ENCODE measurements at places on chromosomes 16 and 17.

- no peak for DNase-seq
These were observed 21.2 kb upstream of the ITGB3 start for GRCh38 chr17:47232465-47232864.

DNA sequence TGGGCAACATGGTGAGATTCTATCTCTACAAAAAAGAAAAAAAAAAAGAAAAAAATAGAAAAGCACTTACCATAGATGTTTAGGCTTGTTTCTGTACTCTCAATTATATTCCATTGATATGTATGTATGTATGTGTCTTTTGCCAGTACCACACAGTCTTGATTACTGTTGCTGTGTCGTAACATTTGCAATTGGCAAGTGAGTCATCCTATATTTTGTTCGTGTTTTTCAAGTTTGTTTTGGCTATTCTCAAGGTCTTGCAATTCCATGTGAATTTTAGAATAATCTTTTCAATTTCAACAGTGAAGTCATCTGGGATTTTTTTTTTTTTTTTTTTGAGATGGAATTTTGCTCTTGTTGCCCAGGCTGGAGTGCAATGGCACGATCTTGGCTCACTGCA lies 19.3 kb downstream of the SPECC1 start:
- DNase-seq: no peak

DNA sequence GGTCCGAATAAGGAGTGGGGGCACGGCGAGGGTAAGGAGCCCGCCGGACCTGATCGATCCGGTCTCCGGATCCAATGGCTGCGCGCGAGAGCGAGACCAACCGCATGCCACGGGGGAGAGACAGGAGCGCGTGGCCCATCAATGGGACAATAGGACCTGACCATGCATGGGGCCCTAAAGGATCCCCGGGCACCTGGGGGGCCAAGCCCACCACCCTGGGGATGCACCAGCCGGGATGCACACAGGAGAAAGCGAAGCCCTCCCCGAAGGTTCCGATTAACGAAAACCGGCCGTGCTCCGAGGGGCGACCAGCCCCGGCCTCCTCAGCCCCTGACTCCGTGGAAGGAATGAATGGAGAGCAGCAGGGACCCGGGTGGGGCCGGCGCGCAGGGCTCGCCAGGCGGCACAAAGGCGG lies 525 bp downstream of the JPT1 start:
- no peak for DNase-seq

DNA sequence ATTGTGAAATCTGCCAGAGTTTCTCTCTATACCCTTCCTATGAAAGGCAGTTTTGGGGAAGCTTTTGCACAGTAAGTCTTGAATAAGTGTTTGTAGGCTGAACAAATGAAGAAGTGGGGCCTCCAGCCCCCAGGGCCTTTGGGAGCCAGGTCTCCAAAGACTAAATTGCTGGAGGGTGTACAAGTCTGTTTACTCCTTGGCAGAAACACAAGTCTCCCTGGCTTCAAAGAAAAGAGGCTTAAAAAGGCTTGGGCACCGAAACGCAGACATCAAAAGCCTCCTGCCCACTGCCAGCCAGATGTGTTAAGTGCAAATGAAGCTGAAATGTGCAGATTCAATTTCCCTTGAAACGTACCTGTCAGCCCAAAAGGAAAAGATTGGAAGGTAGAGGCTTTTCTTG lies 146.3 kb downstream of the TMEM132E start:
- no peak for DNase-seq

DNA sequence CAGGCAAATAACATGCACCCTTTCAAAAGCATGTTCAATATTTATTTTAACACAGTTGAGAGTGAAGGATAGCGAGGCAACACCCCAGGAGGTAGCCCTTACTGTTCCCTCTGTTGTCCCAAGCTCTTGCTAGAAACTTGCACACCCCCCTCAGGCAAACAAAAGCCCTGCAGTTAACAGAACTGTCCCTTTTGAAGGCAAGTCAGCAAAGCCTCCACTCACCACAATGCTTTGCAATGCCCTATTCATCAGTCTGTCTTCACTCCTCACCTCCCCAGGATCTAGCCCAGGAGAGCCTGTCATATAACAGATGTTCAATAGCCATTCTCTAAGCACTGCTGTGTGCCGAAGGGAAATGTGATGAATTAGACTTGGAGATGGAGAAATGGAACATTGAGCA lies 3.5 kb upstream of the CNEP1R1 start:
- no peak for DNase-seq

GRCh38 chr17:7004398-7005253 lies 7.8 kb upstream of the RNASEK start:
- DNase-seq: no peak

- DNase-seq: no peak
These were observed 40.7 kb upstream of the ABCA10 start for GRCh38 chr17:69269131-69269998.

DNA sequence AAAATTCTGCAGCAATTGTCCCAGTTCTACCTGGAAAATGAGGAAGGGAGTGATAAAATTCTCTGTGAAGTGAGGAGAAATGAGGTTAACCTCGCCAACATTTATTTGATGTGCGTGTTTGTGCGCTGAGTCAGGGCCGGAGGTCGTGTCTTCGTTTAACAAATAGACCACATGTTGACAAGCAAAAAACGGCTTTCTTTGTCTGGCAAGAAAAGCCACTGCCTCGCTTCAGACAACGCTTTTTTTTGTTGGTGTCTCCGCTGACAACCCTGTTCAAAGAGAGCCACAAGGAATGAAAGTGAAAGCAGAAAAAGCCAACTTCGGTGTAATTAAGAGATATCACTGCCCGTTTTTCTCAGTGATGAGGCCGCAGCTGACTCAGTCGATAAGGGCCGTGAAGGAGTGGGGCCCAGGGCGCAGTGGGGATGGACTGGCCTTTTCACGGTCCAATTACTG lies 510.6 kb downstream of the CDH13 start:
- DNase-seq: no peak

DNA sequence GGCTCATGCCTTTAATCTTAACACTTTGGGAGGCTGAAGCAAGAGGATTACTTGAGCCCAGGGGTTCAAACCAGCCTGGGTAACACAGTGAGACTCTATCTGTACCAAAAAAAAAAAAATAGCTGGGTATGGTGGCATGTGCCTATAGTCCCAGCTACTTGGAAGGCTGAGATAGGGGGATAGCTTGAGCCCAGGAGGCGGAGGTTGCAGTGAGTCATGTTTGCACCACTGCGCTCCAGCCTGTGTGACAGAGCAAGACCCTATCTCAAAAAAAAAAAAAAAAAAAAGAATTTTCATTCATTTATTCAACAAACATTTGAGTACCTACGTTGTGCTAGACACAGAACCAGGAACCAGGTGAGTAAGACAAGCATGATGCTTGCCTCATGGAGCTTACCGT lies 73.6 kb upstream of the MRTFB start:
- no peak for DNase-seq

GRCh38 chr17:79890706-79891105 lies 51.5 kb upstream of the CBX4 start:
- DNase-seq: no peak

- DNase-seq: no peak
These were observed 40.3 kb downstream of the AP2B1 start for GRCh38 chr17:35627417-35627816.

DNA sequence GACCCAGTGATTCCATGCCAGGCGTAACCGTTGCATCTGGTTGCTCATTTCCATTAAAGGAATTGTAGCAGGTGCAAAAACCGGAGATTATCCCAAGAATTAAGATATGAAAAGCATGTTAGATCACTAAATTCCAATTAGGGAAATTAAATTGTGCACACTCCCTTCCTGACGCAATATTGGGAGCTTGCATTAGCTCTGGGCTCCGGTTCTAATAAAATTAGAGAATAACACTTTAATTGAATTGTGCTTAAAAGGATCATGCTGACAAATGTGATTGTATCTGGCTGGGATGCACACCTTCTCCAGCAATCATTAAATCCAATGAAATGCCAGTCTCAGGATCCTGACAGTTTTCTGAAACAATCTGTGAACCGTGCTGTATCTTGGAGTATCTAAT lies 38.1 kb downstream of the IRX5 start:
- no peak for DNase-seq

DNA sequence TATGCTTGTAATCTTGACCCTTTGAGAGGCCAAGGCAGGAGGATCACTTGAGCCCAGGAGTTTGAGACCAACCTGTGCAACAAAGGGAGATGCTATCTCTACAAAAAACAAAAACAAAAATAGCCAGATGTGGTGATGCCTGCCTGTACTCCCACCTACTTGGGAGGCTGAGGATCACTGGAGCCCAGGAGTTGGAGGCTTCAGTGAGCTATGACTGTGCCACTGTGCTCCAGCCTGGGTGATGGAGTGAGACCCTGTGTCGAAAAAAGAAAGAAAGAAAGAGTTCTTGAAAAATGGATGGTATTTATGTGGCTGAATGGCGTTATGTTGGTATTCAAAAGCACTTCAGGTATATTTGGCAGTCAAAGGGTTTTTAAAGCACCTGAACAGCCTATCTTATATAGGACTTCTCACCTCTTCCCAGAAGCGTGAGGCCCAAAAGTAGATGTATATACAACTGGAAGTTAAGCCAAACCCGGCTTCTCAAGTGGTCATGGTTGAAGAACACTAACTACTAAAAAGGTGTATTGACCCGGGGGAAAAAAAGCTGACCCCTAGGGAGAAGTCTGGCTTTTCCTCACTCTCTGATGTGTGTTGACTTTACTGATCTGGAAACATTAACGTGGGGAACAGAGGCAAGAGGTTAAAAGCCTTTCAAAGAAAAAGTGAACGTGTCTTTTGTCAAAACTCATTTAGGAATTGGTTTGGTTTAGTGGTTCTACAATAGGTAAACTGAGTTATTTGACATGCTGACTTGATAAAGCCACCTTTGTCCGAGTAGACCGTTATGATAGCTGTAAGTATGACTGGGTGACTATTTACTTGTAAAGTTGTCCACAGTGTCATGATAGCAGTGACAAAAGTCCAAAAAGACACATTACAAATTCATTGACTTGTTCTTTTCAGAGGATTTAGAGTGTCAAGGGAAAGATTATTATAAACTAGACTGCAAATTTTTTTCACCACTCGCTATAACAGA lies 183.4 kb downstream of the IRX3 start:
- no peak for DNase-seq

DNA sequence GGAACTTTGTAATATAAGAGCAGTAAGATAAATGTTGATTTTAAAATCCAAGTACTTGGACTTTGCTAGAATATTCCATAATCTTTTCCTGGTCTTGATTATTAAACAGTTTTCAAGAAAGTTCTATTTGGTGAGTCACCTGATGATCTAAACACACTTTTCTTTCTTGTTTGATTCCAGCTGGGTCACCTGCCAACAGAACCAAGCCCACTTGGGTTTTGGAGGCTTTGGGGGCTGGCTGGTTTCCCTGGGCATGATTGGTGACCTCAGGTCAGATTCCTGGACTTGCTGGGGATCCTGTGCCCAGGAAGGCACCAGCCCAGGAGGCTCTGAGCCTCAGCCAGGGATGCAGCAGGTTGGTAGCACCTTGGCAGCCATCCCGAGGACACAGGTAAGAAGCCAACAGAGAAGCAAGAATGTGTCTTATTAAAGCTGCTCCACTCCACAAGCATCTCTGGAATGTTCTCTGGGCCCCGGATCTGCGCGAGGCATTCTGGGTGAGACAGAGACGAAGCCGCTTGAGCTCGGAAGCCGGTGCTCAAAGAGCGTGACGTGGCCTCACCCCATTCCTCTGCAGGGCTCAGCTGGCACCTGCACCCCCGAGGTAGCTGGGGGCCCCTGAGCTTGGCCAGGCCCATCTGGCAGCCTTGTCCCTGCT lies 3.1 kb upstream of the TEX19 start:
- DNase-seq: no peak

DNA sequence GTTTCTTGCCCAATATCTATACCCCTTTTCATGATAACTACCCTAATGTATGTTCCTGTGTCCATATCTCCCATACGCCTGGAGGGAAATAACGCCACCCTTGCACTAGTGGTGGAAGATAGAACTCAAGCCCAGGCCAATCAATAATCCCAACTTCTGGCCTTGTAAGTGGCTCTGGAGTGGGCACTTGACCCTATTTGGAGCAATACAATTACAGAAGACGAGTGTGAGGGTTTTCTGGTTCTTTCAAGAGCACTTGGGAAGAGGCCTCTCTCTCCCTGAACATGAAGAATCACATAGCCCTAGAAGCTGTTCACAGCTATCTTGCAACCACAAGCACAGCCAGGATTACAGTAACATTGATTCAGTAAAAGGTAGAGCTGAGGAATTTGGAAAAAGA lies 217.9 kb downstream of the RAB11FIP4 start:
- DNase-seq: no peak

DNA sequence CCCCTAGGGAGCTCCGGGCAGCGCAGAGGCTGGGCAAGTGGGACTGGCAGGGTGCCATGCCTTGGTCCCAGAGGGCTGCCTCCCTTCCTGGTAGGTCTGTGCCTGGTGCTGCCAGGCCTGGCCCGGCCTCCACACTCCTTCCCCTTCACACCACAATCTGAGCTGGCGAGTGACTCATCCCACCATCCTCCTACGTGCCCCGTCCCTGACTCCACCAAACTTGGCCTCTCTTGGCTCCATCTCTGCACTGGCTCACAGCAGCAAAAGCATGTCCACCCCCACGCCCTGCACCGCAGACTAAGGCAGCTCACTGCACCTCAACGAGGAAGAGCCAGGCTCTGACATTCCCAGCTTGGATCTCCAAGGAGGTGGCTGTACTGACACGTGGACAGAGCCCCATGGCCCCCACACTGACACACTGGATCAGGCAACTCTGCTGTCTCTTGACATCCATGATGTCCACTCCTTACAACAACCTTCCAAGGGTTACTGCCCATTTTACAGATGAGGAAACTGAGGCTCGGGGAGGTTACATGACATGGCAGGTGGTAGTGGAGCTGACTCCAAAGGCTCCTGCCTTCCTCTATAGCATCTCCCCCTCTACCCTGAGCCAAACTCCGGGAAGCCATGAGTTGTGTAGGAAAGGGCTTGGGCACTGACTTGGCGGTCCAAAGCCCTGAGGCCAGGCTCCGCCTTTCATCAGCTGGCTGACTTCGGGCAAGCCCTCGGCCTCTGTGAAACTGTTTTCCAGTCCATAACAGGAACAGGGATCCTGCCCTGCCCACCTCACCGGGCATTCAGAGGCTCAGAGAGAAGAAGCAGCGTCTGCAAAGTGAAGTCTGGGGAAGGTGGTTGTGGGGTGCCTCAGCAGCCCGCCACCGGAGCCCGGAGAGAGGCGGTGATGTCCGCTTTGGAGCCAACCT lies 20.1 kb upstream of the KRT19 start:
- DNase-seq: peak; percentile 49

DNA sequence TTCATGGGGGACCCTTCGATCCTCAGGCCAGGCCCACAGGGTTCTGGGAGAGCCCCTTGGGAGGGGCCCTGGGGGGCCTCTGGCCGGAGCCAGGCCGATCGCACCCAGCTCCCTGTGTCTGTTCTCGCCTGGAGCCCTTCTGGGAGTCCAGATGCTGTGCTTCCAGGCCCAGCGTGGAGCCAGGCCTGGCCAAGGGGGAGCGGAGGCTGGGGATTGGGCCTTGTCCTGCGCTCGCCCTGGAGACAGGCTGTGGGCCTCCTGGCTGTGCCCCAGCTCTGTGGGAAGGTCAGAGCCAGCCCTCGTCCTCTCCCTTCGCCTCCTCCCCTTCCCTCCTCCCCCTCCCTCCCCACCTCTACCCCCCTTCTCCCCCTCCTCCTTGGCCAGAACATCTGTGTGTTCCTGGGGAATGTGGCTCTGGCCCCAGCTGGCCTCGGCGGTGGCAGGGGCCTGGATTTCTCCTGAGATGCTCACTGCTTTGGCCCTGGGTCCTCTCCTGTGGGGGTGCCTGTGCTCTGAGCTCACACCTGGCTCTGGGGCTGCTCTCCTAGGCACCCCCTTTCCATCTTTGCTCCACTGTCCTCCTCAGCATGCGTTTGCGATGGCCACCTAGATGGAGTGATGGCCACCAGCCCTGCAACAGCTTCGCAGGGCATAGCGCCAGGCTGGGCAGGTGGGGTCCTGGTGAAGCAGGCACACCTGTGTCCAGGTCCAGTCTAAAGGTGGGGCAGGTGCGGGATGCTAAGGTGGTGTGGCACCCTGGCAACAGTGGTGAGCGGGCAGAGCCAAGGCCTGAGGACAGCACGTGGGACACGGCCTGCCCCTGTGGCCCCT lies 90.6 kb upstream of the CIBAR2 start:
- DNase-seq: no peak

Measured in stimulated activated CD8-positive, alpha-beta memory T cell treated with anti-CD3 and anti-CD28 coated beads, Interleukin-15, amount 100 ng/mL, for 4 hours (primary cell).